ENCODE measurements at places on chromosomes 4 and X. TPM values are rescaled to one million over a fixed set of nuclear protein-coding genes. Genes with fewer than 3 reads are reported as not detected.

Gene GAGE12J
- not detected for total RNA-seq

Gene PCSK1N
- 0.56 TPM for total RNA-seq

Gene MYL5
- 29.2 TPM for total RNA-seq

Gene HS3ST1
- 0.15 TPM for total RNA-seq

Gene USP51
- total RNA-seq = 0.98 TPM

Gene UBE2K
- total RNA-seq = 95.8 TPM

Gene SYNPO2
- total RNA-seq = 0.93 TPM

Gene TMPRSS11A
- not detected for total RNA-seq

Gene MAGEA11
- not detected for total RNA-seq

Gene P2RY4
- total RNA-seq = 0.34 TPM

Gene TRPC5OS
- total RNA-seq = not detected

Gene ZNF518B
- 30.0 TPM for total RNA-seq

Gene IL2
- 4.6 TPM for total RNA-seq

Gene KDR
- not detected for total RNA-seq

Gene MAOA
- total RNA-seq = 0.39 TPM

Gene PNCK
- not detected for total RNA-seq

Gene KLB
- total RNA-seq = not detected

Gene USP17L12
- total RNA-seq = not detected

Gene GPR173
- not detected for total RNA-seq

Data from T-helper 1 cell treated with Interleukin-12 subunit alpha and Interleukin-12 subunit beta and Interleukin-4 antibody, amounts not matched to agents 30 ng/mL and 1 ng/mL, for 36 hours (primary cell).